ENCODE measurements at places on chromosomes 13 and 19.

GRCh38 chr19:16585808-16586476, 13.7 kb upstream of the SLC35E1 start:
- DNase-seq, result no peak

- DNase-seq, result no peak
These were observed 41.3 kb upstream of the IPO5 start for GRCh38 chr13:97912139-97912535.

GRCh38 chr19:6738787-6739389, 592 bp upstream of the TRIP10 start:
- no peak for DNase-seq

DNA sequence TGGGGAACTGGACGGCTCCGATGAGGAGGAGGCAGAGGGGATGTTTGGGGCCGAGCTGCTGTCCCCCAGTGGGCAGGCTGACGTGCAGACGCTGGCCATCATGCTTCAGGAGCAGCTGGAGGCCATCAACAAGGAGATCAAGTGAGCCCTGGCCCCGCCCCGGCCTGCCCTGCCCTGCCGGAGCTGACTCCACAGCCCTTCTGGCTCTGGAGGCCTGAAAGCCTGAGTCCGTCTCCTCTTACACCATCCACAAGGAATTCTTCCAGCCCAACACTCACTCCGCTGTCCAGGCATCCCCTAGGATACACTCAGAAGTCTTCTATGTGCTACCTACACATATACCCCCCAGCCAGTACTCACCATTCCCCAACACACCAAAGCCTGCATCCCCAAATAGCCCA, 17.4 kb downstream of the PPFIA3 start:
- no peak for DNase-seq

DNA sequence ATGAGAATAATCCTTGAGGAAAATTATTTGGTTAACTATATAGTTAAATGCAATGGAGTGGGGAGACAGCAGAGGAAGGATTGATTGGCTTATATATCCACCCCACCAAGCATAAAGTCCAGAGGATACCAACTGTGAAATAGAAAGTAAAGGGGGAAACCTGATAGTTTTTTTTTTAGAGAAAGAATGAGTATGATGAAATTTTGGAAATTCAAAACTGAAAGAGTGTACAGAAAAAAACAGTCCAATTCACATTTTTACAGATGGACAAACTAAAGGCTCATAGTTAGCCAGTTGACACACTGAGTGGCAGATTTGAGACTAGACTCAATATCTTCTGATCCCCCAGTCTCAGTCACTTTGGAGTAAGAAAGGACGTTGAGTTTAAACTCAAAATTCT, 51.1 kb downstream of the FNDC3A start:
- DNase-seq, result no peak

DNA sequence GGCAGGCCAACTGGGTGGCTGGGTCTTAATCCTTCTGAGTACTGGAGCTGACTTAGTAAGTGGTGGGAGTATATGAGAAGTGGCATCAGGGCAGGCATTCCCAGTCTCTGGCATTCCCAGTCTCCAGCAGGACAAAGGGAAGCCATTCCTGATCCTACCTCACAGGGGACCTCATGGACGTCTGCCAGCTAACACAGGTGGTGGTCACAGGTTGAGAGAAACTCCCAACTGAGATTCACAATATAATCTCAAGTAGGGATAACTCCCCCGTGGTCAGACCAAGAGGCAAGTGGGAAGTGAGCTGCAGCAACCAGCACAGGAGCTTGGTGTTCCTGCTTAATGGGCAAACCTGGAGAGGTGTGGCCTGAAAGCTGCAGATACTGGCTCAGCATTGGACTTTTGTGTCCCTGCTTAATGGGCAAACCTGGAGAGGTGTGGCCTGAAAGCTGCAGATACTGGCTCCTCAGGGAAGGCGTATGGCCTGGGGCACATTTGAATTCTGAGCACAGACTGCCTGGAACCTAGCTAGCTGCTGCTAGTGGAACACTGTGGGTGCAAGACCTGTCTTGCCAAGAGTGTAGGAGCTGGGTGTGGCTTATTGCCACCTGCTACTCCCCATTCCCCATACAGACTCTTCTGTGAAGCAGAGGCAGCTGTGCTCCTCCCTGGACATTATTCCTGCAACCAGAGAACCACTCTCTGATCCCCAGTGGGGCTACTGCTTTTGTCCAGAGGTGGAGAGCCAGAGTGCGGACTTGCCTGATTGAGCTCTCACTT, 25.9 kb upstream of the OR10H2 start:
- DNase-seq, result no peak

- no peak for DNase-seq
These were observed 9.4 kb upstream of the SPC24 start for GRCh38 chr19:11164879-11165406.

DNA sequence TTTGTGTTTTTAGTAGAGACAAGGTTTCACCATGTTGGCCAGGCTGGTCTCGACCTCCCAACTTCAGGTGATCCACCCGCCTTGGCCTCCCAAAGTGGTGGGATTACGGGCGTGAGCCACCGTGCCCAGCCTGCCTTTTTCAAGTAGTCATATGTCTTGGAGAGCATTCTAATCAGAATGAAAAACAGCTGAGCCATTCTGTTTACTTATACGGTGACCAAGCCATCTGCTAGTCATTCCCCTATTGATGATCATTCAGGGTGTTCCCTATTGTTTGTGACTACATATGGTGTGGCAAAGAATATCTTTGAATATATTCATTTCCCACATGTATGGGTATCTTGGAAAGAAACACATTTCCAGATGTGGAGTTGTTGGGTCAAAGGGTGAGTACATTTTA, 17.2 kb downstream of the BLOC1S3 start:
- DNase-seq, result no peak

DNA sequence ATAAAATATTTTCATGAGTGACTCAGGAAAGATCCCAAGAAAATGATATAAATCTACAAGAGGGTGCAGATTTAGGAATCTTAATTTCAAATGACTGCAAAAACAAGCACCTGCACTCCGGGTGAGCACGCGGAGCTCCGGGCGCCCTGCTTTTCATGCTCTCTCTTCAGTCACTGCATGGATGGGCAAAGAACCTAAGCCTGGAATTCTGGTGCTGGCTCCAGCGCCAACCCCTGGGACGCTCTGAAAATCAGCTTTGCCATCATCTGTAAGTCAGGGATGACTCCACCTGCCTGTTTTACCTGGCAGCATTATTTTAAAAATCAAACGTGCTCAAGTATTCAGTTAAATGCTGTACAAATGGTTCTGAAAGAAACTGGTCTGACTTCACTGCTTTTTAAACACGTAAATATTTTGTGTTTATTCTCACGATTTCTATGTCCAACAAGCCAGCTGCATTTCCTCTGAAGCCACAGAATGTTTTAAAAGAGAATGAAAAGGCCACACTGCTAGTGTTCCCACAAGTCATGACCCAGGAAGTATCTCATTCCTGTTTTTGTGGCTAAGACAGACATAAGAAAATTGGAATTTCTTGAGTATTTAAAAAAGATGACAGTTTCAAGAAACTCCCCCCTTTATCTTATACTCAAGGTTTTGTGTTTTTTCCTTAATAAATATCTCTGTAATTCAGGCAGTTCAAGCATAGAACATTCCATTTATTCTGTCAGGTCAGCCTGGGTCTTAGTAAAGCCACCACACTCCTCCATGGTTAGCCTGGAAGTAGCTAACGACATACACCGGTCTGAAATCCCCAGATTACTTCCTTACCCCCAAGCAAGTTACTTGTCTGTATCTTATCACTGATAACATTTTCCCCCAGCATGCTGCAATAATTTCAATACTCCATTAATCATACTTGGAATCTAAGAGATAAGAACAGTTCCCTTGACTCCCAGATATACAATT, 81.1 kb downstream of the COL4A1 start:
- no peak for DNase-seq

DNA sequence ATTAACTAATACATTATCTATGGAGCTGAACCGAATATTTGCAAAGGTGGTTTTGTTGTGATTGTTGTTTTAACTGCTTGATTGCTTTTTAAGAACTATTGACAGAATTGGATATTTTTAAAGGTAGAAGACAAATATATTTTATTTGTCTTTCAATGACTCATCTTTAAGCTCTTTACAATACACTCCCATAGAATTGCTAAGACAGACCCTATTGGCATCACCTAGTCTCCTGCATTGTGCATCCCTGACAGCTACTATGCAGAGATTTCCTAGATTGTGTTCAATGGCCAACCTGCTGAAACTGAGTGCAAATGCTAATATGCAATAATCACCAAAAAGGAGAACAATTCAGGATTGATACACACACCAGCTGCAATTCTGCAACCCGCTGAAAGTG, 19.7 kb upstream of the SCEL start:
- no peak for DNase-seq

- DNase-seq, result no peak
These were observed 9.6 kb upstream of the UBL3 start for GRCh38 chr13:29859971-29860370.

DNA sequence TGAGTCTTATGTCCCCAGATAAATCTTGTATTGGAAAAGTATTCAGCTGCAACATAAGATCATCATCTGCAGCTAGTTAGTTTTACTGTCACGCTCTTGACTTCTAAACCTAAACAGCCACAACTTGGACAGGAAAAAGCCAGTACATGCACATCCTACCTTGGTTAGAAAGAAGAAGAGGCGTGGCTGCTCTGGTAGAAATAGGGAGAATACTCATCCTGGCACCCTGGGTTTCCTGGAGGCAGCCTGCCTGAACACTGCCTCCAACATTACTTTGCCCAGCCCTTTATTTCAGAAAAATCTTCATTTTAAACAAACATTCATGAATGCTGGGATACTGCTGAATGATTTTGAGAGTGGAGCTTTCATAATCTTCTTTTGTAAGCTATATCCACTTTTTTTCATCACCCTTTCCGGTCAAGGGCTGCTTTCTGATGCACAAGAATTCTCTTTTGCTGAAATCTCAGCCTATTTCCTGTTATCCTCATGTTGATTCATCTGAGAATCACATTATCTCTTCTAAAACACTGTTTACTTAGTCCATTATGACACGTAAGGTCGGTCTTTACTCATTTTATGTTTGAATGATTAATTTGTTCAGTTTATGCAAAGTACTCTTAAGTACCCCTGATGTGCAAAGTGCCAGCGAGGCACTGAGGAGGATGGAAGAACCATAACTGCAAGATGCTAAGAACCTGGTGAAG, 55.2 kb downstream of the STARD13 start:
- DNase-seq, result no peak

- DNase-seq, result peak; percentile 37
These were observed 26.3 kb downstream of the ZNF844 start for GRCh38 chr19:12090807-12091206.

GRCh38 chr13:45950386-45951000, 98.9 kb upstream of the SIAH3 start:
- no peak for DNase-seq

GRCh38 chr19:3586127-3586626, 899 bp downstream of the GIPC3 start:
- no peak for DNase-seq

DNA sequence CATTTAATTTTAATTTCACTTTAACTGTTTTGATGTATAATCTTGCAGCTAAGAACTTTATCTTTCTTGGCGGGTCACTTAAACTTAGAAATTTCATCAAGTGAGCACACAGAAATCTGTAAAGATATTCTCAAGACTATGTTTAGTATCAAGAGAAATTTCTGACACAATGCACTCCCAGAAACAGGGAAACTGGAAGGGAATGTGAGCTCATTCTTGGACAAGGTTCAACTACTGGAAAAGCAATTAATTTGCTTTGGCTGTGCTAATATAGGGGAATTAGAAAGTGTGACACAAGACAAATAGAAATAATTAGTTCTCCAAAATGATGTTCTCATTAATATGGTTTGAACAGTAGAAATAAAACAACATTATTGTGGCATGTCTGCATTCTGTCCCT, 402.3 kb downstream of the DACH1 start:
- DNase-seq, result no peak

DNA sequence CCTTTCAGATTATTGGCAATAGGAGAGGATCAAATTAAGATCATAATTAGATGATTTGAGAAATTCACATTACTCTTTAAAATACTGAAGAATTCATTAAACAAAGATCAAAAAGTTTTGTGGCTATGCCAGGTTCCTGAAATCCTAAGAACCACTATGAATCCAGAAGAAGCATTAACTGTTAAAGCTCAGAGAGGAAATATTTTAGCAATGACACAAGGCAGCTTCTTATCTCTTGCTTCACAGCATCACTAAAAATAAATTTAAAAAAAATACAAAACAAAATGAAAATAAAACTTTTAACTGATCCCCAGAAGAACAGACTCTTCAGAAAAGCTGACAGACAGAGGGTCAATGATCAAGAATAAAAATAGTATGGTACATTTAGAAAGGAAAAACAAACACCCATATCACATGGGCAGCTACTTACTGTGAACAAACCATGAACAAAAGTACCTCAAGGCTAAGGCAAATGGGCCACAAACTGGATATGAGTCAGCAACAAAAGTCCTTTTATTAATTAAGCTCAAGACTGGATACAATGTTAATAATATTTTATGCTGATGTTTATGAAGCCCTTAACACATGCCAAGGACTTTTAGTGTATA, 19.6 kb downstream of the RNF6 start:
- no peak for DNase-seq

DNA sequence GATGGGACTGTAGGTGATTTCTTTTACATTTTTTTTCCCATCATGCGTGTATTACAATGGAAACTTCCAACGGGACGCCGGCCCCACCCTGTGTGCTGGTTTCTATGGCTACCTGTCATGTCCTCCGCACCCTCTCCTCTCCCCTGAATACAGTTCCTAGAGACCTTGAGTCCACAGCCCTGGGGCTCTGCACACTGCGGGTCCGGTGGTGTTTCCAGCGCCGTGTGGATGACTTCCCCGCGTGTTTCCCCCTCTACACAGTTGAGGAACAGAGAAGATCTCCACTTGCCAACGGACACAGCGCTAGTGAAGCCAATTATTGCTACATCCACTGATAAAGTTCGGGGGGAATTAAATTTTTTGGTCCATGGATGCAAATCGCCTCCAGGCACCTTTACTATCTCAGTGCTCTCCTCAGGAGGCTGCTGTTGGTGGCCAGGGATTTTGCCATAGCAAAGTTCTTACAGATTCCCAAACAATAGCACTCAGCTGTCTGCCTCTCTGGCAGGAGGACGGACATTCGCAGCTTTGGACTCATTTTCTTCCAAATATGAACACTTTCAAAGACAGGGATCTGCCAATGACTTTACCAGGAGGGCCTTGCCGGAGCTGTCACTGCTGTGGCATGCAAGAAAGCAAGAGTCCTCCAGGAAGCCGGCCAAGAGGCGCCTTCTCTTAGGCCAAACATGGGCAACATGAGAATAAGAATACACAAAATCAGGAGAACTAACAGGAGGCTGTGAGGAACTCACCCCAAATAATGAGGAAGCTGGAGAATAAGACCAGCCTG, 39.3 kb upstream of the GAS6 start:
- DNase-seq, result no peak
